ENCODE measurements at places on chromosomes 4 and X.

- no peak for DNase-seq
These were observed 56.7 kb downstream of the RAPGEF2 start for GRCh38 chr4:159159611-159160010.

GRCh38 chr4:80201252-80202151 lies 4.2 kb downstream of the PRDM8 start:
- DNase-seq = peak; percentile 62

GRCh38 chr4:1354983-1355275 lies 7.9 kb downstream of the UVSSA start:
- no peak for DNase-seq

DNA sequence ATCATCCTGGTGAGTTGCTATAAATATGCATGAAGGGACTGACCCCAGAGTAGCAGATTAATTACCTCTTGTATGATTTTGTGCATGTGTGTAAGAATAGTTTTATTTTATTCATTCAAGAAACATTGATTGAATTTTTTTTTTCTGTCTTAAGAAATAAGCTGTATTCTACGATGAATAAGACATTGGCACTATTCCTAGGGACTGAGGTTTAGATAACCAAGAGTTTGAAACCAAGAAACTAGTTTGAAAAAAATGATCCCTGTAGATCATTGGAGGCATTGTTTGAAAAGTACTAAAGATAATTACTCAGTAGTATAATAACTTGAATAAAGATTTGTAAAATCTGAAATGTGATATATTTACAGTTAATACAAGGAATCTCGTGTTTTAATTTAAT lies 1086.9 kb downstream of the PCDH7 start:
- DNase-seq = no peak

GRCh38 chrX:118373538-118373937 lies 27.6 kb downstream of the WDR44 start:
- no peak for DNase-seq

GRCh38 chr4:100960232-100960631 lies 387.1 kb downstream of the PPP3CA start:
- no peak for DNase-seq

GRCh38 chr4:165537028-165537648 lies 158.3 kb downstream of the CPE start:
- no peak for DNase-seq

DNA sequence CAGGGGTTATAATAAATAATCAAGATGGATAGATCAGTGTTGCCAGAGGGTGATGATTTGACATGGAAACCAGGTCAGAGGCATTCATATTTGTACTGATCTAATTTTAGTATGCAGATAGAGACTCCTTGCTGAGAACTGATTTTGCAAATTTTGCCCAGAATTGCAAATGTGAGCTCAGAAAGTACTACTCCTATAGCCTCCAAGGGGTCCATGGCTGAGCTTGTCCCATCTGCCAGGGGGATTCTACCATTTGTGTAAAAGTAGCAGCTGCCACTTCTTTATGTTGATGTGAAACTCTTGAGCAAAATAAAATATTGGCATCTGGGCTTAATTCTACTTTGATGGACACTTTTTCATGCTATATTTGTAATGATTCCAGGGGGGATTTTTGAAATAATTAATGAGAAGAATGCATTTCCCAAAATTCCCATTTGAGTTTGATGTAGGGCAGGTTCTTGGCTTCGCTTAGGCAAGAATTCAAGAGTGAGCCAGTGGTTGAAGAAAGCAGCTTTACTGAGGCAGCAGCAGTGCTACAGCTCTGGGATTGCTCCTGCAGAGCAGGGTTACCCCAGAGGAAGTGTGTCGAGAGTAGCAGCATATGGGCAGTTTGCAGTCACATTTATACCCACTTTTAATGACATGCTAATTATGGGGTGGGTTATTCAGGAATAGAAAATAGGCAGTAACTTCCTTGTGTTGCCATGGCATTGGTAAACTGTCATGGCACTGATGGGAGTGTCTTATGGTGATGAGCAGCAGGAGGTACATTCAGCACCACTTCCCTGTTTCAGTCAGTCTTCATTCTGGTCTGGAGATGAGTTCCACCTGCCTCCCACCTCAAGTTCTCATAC lies 38.7 kb upstream of the DCLK2 start:
- no peak for DNase-seq

DNA sequence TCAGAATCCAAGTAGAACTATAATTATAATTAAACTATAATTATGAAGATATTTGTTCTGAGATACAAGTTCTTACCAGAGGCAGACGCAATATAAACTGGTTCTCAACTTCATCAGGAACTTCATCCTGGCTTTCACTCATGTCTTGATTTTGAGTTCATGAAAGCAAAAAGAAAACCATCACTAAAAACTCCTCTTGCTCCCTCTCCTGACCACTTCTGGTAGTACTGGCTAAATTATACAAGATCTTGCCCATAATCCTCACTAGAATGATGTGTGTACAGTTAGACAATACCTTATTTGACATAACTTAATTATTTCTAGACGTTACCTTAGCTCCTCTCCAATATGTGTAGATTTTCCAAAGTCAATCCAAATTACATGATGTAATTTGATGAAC lies 3.7 kb downstream of the TAF7L start:
- DNase-seq = no peak

DNA sequence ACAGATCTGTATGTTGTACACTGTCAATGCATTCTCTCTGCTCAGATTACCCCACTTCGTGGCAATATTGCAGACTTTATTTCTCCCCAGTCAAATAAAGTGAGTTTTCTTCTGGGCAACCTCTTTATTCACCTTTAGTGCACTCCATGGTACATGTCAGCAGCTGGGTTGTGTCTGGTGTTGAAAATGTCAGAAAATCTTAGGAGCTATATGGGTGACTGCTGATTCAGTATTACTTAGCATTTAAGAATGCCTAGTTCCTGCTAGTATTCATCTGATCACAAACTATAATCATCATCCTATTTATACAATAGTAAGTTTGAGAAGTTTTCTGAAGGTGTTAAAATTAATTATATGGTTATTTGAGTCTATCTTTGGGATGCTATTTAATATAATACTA lies 112.5 kb downstream of the CFAP299 start:
- DNase-seq = no peak

DNA sequence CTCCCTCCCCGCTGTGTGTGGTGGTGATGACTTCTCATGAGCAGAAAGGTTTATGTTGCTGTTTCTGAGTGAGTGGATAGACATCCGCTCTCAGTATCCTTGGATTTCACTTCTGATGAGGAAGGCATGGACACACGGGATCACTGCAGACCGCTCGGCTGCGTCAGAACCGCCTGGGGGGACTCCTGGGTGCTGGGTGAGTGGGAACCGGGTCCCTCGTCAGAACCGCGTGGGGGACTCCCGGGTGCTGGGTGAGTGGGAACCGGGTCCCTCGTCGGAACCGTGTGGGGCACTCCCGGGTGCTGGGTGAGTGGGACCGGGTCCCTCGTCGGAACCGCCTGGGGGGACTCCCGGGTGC lies 9.0 kb downstream of the CTBP1 start:
- DNase-seq = no peak

- DNase-seq = no peak
These were observed 34.9 kb upstream of the ANXA10 start for GRCh38 chr4:168057412-168057811.

DNA sequence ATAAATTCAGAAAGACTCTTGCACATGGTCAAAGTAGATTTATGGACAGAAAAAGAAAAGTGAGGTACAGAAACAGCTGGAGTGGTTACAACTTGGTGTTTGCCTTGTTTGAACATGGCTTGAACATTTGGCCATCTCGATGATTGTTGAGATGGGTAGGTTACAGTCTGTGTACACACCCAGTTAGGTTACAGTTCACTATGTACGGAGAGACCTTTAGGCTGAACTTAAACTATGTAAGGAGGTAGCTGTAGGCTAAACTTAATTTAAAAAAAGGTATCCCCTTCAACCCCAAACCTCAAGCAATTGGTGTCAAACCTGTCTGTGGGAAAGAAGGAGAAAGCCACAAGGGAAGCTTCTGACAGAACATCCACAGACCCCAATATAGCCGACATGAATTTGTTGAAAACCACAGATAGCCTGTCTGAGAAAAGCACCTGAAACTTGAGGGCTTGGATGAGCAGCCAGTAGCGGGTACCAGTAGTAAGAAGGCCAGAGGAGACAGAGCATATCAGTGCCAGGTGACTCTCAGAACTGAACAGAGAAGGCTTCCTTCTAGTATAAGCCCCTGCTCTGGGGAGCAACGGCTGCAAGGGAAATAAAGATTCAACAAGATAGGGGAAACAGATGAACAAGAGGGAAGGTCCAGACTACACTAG lies 247.9 kb upstream of the GALNTL6 start:
- no peak for DNase-seq

GRCh38 chrX:153380691-153381090 lies 20.5 kb downstream of the PNMA6E start:
- DNase-seq = no peak

- no peak for DNase-seq
These were observed at the start of gene SLC7A11 for GRCh38 chr4:138242076-138242833. Gene SLC7A11, minus strand, starts transcription at chr4:138242349. Its CDS starts 280 bp downstream, at chr4:138242069.

DNA sequence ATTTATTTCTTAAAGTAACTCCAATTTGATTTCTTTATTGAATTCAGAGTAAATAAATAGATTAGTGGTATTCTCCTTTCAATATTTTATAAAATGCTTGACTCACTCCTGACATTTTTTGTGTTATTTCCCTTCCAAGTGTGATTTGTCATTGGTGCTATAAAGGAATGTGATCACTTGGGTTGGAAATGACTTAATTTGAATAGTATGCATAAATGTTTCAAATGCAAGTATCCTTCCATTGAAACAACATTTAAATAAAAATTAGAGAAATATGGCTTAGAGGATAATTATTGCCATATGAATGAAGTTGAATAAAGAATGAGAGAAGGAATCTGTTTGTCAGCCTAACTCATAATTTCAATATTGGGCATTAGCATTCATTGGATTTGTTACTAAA lies 182.7 kb downstream of the PABPC4L start:
- no peak for DNase-seq

DNA sequence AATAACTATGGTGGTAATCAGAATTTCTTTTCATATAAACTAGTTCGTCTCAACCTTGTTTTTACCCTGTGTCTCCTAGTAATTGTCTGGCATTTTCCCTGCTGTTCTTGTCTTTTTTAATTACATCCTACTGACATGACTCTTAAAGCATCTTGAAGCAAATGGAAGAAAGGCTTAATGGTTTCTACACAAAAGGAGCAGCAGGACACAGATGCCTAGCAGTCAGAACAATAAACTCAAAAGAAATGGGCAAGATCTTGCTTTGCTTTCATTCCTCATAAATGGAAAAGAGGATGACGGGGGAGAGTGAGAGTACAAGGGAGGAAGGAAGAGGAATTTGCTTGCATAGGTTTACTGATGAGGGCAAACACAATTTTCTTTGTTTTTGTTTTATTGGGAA lies 293.2 kb upstream of the EMCN start:
- no peak for DNase-seq

DNA sequence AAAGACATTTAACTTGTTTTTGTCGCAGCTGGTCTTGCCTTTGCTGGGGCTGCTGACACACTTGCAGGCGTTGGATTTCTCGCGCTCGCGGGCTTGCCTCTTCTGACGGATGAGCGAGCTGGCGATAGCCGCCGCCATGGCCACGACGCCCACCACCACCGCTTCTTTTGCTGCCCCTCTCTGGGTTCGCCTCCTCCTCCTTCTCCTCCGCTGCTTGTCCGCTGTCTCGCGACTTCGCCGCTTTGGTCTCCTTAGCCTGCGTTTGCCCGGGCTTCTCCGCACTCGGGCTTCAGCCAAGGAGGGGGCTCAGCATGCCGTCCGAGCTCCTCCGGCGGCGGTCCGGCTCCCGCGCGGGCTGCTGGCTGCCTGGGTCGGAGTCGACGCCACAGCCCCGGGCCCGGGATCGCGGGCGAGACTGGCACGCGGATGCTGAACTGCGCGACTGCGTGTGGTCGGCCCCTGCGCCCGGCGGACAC lies 613 bp downstream of the FGF13 start:
- peak; percentile 10 for DNase-seq

GRCh38 chr4:185238750-185239149 lies 29.4 kb downstream of the SNX25 start:
- DNase-seq = no peak

DNA sequence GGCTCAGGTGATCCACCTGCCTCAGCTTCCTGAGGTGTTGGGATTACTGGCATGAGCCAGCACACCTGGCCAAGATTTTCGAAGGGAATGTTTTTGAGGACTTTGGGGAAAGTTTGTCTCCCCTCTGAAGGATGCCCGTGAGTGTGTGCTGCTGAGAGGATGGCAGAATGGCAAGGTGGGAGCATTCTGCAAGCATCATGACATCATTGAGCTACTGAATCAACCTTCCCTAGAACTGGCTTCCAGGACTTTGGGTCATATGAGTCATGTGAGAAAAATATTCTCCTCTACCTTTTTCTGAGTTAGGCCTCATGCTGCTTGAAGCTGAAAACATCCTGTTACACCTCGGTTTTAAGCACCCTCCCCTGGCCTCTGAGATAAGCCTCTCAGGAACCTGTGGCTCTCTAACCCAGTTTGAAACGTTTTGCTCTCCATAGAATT lies 31.0 kb downstream of the TMEM131L start:
- no peak for DNase-seq

- no peak for DNase-seq
These were observed 413.8 kb downstream of the FAT4 start for GRCh38 chr4:125728568-125728967.

DNA sequence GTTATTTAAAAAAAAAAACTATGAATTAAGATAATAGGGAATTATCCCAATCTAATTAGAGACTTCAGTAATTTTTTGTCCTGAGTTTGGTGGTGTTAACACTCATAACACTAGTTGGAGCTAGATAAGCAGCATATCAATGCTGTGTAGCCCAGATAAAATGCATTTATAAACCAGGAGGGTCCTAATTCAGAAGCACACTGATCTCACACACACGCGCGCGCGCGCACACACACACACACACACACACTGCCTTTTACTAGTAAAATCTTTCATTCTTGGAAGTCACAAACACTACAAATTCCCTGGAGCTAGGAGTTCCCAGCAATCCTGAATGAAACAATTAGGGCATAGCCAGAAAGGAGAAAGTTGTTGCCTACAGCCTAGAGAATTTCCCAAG lies 3.2 kb downstream of the UNC5C start:
- no peak for DNase-seq

GRCh38 chr4:6749340-6750171 lies 33.0 kb upstream of the KIAA0232 start:
- no peak for DNase-seq

DNA sequence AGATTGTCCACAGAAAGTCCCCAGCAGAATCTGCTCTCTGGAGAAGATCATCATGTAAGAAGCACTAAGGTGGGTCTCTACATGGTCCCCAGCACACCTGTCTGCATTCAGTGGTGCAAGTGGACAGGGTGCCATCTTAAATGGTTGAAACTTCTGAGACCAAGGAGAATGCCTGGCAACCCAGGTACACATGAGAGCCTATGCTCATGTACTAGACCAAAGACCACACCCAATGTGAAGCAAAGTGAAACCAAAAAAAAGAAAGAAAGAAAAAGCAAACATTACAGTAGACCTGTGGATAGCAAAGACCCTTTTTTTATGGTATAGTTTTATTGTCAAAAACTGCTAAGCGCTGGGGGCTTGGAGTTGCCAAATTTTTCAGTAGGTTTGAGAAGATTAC lies 15.0 kb downstream of the CD40LG start:
- DNase-seq = no peak

GRCh38 chr4:55906989-55907388 lies 41.8 kb upstream of the CEP135 start:
- DNase-seq = no peak
